ENCODE measurements at places on chromosomes 16 and 17.

- DNase-seq: no peak
Measured at GRCh38 chr17:1003972-1004768, 7.2 kb downstream of the TIMM22 start.

DNA sequence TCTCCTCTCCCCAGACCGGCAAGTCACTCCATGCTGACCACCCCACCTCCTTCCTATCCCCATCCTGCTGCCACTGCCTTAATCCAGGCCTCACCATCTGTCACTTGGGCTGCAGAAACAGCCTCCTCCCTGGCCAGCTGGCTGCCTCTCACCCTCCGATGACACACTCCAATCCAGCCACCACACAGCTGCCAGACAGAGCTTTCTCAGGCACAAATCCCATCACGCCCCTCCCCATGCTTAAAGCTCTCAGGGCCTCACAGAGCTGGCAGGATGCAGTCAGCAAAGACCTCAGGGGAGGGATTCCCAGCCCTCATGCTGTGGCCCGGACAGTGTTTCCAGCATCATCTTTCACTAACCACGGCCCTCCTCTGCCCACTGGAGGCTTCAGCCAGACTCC, 13.7 kb downstream of the CAMKK1 start:
- no peak for DNase-seq

GRCh38 chr17:78151514-78152008, 5.4 kb downstream of the C17orf99 start:
- DNase-seq: no peak

DNA sequence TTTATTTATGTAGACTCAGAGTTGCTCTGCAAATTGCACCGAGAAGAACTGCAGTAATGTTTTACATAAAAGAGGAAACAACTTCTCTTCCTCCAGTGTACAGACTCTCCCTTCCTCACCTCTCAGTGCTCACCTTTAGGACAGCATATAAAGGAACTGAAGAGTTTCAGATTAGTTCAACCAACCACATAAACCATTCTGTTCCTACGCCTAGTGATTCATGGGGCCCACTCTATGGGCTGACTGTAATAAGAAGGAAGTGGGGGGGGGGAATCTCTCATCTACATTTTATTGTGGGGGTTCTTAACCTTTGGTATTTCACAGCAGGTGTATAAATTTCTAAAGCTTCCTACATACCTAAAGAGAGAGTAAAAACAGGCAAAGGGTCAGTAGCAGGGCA, 18.3 kb downstream of the ZSWIM7 start:
- DNase-seq: no peak

DNA sequence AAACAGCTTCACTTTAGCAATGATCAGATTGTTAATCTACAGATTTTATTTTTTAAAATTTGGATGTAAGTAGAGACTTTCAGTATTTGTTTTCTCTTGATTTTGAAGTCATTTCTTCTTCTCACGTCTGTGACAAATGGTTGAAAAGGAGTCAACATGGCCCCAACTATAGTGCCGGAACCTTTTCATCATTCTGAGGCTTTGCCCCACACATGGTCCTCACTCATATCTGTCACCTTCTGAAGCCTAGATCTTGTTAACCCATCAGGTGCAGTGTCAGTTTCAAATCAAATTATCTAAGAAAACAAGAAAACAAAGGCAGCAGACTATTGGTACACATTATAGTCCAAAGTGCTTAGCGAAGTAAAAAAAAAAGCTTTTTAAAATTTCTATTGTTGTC, 124.1 kb downstream of the TRIM37 start:
- no peak for DNase-seq

GRCh38 chr16:87951552-87952538, 611 bp downstream of the BANP start:
- no peak for DNase-seq

DNA sequence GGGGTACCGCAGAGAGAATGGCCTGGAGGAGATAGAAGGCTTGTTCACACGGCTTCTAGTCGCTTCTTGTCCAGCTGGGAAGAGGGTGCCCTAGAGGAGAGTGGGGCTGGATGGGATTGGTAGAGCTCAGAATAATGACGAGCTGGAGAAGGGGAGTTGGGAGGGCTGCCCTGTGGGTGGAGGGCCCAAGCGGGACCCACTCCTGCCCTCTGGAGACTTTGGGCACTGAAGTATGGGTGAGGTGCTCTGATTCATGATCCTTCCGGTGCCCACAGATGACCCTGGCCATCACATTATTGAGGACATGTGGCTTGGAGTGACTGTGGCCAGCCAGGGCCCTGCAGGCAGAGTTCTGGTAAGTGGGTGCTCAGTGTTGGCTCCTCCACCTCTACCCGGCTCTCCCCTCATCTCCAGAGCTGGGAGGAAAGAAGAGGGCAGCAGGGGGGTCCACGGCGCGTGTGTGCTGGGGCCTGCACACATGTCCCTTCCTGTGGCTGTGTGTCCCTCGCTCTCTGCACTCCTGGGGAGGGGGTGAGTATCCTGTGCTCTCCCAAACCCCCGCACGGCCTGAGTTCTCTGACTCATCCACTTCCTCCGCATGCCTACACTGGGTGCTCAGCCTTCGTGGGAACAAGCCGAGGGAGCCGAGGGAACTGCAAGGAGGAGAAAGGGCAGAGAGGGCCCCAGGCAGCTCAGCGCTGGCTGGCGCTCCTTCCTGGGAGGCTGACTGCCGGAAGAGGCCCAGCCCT, 8.5 kb downstream of the ITGA3 start:
- DNase-seq: no peak

GRCh38 chr17:50130559-50131305, 772 bp upstream of the SAMD14 start:
- DNase-seq: no peak

- DNase-seq: no peak
Measured at GRCh38 chr16:21341101-21341500, 63.0 kb upstream of the CRYM start.

DNA sequence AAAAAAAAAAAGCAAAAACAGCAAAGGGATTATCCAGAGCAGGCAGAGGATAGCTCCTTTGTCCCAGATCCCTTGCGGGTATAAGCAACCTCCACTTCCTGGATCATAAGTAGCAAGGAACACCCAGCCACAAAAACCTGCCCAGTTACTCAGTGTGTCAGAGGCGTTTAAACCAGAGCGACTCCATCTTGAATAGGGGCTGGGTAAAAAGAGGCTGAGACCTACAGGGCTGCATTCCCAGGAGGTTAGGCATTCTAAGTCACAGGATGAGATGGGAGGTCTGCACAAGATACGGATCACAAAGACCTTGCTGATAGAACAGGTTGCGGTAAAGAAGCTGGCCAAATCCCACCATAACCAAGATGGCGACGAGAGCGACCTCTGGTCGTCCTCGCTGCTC, 33.4 kb upstream of the HELZ start:
- no peak for DNase-seq

GRCh38 chr17:4256952-4257351, 6.8 kb downstream of the ANKFY1 start:
- no peak for DNase-seq

- DNase-seq: no peak
Measured at GRCh38 chr16:68744744-68745280, 7.7 kb downstream of the CDH1 start.

DNA sequence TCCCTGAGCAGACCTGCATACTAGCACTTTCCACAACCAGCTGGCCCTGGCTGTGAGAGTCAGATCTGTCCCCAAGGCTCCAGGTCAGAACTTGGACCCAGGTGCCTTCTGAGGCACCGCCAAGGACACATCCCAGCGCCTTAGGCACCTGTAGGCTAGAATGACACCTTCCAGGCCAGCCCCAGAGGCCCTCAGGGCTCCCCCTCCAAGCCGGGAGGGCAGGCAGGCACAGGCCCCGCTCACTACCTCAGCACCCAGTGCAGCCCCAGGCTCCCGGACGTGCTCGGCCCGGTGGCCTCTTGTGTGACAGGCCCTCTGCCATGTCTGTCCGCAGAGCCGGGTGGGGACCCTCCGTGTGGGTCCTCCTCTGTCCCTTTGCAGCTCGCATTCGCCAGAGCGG, 56.3 kb upstream of the CMIP start:
- DNase-seq: no peak

DNA sequence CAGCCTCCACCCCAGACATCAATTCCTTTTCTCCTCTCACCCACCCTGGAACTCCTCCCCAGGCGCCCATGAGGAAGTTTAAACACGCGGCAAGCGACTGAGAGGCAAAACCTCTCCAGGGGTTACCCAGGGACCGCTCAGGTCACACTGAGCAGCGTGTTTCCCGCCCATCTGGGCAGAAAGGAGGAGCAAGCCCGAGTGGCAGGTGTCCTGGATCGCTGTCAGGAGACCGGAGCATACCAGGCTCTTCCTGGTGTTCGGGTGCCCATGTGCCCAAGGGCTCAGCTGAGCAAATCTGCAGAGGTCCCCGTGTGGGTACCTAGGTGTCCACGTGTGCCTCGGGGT, 491 bp downstream of the SLC25A19 start:
- no peak for DNase-seq

DNA sequence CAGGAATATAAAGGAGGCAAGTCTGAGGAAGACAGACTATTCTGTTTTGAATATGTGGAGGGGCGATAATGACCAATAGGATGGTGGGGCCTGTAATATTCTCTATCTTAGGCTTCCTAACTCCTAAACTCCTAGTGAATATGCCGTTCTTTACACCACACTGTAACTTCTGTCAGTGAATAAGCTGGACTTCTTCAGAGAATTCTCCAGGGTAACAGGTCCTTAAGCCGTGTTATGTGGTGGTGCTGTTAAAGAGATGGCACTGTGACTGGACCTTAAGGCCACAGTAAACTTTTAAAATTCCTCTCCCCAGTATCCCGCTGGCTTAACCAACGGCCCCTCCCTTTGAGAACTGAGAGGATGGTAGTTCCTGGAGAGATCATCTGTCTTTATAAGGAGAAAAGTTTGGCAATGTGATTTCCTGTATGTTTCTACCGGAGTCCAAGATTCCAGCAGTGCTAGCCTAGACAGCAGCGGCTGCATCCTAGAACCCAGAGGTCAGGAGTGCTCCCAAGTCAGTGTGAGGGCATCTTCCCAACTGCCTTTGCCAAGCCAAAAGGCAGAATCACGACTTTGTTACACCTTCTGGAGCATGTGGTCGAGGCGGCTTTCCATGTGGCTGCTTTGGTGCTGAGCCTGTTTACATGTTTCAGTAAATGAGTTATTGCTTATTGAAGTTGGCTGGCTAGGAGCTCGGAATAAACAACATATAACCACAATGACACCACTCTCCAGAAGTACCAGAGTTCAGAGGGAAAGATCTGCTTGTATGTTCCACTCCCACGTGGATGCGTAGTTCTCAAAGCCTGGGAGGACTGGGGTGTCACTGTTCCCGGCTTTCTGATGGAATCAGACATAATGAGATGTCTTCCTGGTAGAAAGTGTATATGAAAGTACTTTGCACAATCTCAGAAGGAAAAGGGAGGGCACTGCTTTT, 41.0 kb downstream of the TUBD1 start:
- DNase-seq: peak; percentile 49

- DNase-seq: no peak
Measured at GRCh38 chr17:49494399-49494985, 601 bp upstream of the NGFR start.

DNA sequence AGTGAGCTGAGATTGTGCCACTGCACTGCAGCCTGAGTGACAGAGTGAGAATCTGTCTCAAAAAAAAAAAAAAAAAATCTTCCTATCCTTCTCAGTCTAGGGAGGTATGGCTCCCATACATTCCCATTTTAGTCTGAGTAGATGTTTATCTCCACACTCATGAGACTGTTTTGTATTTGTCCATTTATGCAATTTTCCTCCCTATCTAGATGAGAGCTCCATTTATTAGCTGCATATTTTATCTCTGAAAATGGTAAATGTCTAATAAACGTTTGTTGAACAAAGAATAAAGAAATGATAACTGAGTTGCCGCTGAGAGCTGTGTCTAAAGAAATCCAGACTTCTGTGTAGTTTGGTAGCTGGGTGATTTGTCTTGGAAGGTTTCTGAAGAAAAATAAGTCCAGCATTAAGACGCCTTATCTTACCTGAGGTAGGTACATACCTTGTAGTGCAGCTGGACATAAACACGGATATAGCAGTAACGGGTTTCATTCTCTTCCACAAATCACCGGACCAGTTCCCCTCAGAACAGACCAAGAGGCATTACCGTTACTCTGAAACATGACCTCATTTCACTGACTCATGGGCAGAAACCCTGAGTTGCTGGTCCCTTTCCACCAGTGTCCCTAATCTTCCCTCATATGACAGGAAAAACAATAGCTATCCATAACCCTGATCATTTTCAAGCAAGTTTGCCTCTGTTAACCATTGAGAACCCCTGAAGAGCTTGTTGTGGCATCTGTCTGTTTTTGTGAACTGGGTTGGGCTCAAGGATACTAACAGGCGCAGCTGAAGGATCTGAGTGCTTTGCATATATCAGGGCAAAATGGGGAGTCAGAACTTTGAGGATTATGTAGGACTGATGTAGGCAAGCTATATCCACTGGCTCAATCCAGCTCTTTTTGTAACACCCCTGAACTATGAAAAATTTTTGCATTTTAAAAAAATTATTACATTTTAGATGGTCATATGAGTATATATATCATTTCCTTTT, 177.4 kb upstream of the XYLT1 start:
- no peak for DNase-seq

DNA sequence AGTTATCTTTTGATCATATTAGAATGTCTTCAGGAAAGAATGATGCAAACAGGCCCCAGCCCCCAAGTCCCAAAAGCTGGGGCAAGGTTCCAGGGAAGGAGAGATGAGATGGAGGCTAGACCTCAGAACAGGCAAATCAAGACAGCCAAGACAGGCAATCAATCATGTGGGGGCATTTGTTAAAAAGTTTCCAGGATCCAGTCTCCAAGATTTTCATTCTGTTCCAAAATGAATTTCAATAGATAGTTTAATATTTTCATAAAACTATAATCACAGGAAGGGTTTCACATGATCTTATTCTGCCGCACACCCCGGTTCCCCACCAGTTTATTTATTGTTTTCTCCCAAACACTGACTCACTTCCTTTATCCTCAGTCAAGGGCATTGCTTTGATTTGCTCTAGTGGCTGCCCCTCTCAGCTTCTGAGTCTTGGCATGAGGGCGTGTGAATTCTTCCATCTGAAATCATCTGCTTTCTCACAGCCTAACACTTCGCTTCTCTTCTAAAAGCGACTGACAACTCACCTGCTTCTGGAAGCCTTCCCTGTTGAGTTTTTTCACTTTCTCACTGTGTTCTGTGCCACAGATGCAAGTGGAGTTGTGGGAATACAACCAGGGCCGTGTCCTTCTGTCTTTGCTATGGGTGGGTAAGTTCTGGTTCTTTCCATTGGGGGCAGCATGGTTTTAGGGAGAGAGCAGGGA, 12.2 kb upstream of the TERF2 start:
- DNase-seq: no peak

DNA sequence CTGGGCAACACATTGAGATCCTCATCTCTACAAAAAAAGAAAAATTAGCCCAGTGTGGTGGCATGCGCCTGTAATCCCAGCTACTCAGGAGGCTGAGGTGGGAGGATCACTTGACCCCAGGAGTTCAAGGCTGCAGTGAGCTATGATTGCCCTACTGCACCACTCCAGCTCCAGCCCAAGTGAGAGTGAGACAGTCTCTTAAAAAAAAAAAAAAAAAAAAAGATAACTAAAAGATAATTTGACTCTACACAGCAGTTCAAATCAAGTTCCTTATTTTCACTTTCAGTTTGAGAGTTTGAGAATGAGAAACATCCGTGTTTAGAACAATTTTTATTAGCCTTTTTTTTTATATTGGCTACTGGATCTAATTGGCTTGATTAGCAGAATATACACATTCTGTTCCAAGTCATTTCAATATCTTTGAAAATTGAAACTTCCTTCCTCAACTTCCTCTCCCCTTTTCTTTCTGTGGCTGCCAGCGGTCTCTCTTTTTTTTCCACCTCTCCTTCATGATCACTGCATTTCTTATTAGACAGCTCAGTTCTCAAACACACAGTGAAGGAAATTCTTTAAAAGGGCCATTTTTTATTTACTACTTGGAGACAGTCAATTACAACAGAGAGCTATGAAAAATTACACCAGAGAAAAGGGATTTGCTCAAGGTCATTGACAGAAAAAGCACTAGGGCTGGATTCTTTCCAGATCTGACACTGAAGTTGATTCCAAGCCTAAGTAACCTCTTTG, 4.5 kb upstream of the ACSF2 start:
- no peak for DNase-seq
